Substantia nigra (tissue), 51 donors: ENCODE measurements at places on chromosomes 5 and 9.

- no peak for DNase-seq
These were observed 39.3 kb upstream of the TNC start for GRCh38 chr9:115157245-115157674.

GRCh38 chr9:98479967-98480847 is 224.8 kb upstream of the TBC1D2 start:
- DNase-seq = no peak

DNA sequence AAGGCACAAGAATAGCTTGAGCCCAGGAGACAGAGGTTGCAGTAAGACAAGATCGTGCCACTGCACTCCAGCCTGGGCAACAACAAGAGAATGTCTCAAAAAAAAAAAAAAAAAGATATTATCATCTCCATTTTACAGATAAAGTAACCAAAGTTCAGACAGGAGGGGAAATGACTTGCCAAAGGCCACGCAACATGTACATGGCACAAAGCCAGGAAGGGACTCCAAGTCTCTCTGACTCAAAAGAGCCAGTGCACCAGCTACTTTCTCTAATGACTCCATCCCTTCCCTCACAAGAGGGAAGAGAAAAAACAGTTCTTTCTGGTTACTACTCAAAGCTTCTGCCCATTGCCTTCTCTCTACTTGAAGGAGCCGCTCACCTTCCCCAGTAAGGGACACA is 34.1 kb downstream of the SIL1 start:
- no peak for DNase-seq

GRCh38 chr5:168086104-168086610 is 205.3 kb upstream of the WWC1 start:
- no peak for DNase-seq

DNA sequence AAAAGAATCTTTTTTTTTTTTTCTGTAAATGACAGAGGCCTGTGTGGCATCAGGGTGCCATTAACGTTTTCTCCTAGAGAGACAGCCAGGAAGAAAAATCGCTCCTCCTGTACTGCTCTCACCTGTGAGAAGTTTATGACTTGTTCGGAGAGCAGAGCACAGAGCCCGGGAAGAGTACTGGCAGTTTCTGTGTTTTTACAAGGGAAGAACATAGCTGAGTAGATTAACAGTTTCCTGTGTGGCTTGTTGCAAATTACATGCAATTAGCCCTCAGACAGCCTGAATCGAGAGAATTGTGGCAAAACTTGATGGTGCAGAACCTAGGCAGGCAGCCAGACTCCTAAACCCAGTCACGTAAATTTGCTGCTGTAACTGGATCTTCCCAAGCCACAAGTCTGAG is 32.1 kb downstream of the PRKACG start:
- no peak for DNase-seq
